ENCODE measurements at places on chromosomes 6 and 20.

DNA sequence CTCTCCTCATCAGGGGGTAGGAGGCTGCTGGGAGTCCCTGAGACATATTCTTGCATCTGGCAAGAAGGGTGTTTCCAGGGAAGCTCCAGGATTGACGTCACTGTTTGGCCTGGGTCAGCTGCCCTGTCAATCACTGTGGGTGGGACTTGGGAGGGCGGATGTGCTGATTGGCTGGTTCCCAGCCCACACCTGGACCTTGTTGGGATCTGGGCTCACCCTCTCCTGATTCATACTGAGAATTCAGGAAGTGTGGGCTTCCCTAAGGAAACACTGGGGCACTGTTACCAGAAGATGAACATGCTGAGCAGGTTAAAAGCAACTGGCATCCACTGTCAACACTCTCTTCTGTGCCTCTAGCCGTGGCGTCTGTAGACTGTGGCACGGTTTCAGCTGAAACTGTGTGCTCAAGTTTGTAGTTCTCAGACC, 36.5 kb downstream of the CDH26 start:
- no peak for DNase-seq

DNA sequence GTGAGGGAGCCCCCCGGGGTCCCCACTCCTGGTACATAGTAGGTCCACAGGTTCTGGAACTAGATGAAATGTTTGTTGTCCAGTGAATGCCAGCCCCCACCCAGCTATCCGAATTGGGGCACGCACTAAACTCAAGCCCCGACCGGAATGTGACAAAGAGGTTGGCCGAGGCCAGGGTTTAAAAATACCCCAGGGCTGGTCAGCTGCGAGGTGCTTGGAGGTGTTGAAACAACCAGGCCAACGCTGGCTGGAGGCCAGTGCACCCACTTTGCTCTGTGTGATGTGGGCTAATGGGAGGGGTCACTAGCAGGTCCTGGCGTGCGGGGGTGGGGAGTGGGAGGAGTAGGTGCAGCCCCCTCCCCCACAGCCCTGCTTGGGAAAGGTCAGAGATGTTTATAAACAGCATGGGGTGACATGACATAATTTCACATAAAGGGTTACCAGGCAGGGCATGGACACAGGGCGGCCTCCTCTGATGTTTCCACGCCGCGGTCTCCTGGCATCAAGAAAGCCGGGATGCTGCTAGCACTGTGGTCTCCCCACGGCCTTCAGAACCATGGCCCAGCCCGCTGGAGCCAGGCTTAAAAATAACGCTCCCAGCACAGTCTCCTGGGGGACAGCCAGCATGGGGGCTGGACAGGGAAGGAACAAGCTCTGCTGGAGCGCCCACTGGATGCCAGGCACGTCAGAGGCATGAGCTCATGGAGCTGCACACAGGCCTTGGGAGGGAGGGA, 111.2 kb upstream of the PTPN1 start:
- no peak for DNase-seq

DNA sequence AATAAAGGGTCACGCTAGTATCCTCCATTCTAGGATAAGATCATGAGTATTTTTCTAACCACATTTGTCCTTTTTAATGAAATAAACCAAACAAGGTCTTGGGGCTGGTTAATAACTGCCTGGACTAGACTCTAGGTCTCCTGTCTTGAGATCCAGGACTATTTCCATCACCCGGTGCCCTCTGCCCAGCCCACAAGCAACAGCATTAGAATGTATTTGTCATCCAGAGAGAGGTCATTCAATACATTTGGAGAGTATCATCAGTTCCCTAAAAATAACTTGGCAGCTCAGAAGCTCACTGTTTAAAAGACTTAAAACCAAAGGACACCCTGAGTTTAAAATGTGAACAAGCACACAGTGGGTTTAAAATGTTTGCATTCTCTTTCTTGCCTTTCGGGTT, 4.4 kb upstream of the RBM24 start:
- DNase-seq: no peak

GRCh38 chr6:80938131-80938530, 814.4 kb downstream of the TENT5A start:
- no peak for DNase-seq

DNA sequence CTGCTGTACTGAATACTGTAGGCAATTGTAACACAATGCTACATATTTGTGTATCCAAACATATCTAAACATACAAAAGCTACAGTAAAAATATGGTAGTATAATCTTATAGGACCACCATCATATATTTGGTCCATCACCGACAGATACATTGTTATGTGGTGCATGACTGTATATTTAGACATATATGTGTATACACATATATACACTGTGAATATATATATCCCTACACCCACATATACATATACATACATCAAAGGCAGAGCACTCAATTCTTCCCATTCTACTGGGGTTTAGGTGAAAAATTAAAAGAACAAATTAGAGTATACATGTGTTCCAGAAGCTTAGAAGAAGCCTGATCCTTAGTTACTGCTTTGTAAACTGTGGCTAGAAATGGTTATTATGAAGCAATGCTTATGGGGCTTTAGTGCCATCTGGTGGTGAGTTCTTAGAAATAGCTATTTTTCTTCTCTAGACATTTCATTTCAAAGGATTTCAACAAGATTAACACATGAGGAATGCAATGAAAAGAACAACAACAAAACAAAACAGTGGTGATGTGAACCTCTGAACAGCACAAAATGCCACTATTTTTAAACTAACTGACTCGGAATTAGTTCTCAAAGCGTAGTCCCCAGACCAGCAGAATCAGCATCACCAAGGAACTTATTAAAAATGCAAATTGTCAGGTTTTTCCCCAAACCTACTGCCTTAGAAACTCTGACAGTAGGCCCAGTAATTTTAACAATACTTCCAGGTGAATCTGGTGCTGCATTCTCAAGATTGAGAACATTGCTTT, 38.0 kb downstream of the PKHD1 start:
- peak; percentile 33 for DNase-seq

- DNase-seq: no peak
Observed at GRCh38 chr6:112227992-112228391, 26.4 kb downstream of the LAMA4 start.

GRCh38 chr20:59040667-59041066, 1.9 kb downstream of the PRELID3B start:
- DNase-seq: no peak

DNA sequence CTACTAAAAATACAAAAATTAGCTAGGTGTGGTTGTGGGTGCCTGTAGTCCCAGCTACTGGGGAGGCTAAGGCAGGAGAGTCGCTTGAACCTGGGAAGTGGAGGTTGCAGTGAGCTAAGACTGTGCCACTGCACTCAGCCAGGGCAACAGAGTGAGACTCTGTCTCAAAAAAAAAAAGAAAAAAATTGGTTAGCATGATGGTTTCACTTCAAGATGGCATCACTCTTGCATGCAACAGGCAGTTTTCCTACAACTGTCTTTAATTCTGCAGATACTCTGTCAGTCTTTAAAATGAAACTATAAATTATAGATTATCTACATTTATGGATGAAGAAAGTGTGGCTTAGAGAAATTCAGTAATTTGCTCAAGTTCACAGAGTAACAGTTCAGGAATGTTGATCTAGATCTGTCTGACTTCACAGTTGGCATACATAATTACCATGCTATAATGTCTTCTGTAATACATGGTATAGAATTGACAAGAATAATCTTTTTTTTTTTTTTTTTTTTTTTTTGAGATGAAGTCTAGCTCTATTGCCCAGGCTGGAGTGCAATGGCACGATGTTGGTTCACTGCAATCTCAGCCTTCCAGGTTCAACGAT, 27.0 kb downstream of the ITCH start:
- DNase-seq: no peak

- DNase-seq: no peak
Observed at GRCh38 chr20:57190536-57191264, 75.7 kb downstream of the BMP7 start.

- DNase-seq: no peak
Observed at GRCh38 chr6:43798688-43799444, 28.9 kb downstream of the VEGFA start.

- no peak for DNase-seq
Observed at GRCh38 chr20:20318365-20319161, 49.3 kb upstream of the INSM1 start.

GRCh38 chr6:125944896-125945295, 11.7 kb upstream of the HINT3 start:
- no peak for DNase-seq

DNA sequence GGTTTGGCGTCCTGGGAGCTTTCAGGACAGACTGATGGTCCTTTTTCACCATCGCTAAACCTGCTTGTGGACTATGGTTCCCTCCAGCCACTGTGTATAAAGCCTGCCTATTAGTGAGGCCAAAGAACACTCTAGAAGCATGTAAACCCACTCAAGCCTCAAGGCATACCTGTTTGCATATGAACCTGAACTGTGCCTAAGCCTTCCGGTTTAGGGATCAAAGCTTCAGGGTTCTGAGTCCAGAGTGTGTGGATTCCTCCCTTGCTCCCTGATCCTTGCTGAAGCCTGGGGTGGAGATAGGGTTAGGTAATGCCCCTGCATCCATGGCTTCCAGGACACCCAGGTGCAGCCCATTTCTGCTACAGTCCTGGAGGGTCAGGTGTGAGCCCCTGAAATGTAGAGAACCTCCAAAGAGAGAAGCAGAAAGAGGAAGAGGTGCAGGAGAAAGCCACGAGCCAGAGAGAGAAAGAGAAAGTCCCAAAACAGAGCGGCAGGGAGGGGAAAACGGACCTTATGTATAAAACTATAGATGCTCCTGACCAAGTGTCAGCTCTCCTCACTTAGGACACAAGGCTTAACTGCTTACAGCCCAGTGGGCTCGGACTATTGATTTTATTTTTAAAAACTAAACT, 93.3 kb downstream of the SCML4 start:
- DNase-seq: no peak

- no peak for DNase-seq
Observed at GRCh38 chr6:134173366-134173725, 120.9 kb upstream of the SLC2A12 start.

GRCh38 chr6:46642928-46643751, 9.5 kb downstream of the CYP39A1 start:
- DNase-seq: no peak

- no peak for DNase-seq
Observed at GRCh38 chr6:2110504-2110903, 134.9 kb downstream of the GMDS start.

DNA sequence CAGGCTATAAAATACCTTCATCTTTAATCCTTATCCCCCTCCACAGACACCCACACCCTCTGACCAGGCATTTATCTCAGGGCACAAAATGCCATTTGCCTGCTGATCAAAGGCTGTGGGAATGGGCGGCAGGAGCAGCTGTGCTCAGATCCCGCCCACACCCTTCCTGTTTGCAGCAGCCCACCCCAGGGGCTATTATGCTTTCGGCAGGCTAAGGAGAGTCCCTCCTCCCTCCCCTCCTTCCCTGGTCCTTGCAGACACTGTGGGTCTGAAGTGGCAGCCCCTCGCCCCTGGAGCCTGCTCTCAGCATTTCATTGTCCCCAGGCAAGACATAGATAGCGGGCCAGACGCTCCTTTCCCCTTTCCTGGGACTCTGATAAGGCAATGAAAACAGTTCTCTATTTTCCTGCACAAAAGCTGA, 220.8 kb upstream of the HEY2 start:
- no peak for DNase-seq

- DNase-seq: no peak
Observed at GRCh38 chr6:12842658-12843057, 126.1 kb downstream of the PHACTR1 start.

DNA sequence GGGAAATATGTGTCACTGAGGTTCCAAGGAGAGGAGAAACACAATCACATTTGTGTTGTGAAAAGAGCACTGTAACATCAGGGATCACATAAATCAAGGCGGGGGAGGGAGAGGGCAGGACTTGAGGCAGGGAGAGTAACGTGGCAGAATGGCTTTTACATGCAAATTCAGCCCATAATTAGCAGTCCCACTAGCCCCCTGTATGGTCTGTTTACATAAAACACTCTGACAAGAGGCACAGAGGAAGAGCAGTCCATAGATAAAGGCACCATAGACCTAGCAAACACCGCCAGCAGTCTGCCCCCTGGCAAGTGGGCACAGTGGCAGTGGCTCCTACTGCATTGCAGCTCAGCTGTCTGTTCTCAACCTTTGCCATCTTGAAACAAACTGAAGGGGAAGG, 82.7 kb downstream of the LYRM2 start:
- DNase-seq: no peak

- peak; percentile 67 for DNase-seq
Observed at GRCh38 chr6:113969888-113970804, 802 bp downstream of the HDAC2 start.
